ENCODE measurements at places on chromosomes 7 and 10. TPM values are rescaled to one million over a fixed set of nuclear protein-coding genes. Genes with fewer than 3 reads are reported as not detected.
A peak's percentile ranks its signal among the peaks of the same experiment; 100 is the strongest.

DNA sequence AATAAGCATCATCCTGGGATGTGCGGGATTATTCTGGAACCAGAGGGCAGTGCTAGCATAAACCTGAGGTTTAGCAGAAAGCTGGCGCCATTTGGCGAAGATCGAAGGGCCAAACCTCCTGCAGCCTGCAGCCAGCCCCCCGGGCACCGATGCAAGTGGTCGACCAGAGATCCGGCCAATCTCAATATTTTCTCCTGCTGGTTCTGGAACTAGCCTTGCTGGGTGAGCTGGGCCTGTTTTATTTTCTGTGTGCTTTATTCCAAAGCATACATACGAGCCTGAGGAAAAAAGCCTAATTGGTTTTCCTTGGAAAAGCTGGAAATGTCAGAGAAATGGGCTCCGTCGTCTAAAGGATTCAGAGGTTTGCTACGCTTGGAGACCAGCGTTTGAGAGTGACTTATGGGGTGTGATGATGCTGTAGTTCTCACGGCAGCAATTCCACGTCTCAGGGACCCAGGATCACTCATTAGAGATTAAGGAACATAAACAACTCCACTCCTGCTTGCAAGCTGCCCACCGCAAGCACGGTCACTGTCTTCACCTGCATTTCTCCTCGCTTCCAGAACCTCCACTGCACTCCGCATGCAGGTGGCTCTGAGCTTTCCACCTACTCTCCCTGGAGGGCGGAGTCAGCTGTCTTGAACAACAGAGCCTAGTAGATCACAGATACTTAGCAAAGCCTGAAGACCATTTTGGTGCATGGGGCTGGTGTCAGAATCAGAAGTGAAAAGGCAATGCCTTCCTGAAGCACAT lies 60.2 kb downstream of the PRKAG2 start:
- DNase-seq = no peak

DNA sequence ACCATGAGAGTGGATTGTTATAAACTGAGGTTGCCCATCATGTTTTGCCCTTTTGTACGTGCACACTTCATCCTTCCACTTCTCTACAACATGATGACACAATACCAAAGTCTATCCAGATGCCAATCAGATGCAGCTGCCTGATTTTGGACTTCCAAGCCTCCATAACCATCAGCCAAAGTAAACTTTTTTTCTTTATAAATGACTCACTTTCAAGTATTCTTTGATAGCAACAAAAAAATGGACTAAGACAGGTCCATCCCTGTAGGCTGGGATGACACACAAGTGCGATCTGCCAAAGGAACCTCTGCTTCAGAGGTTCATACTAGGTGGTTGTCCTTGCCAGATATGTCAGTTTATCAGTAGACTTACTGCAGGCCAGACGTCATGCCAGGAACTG lies 320.2 kb upstream of the FZD1 start:
- no peak for DNase-seq

GRCh38 chr7:2287745-2288144 lies 26.5 kb downstream of the SNX8 start:
- DNase-seq = no peak

DNA sequence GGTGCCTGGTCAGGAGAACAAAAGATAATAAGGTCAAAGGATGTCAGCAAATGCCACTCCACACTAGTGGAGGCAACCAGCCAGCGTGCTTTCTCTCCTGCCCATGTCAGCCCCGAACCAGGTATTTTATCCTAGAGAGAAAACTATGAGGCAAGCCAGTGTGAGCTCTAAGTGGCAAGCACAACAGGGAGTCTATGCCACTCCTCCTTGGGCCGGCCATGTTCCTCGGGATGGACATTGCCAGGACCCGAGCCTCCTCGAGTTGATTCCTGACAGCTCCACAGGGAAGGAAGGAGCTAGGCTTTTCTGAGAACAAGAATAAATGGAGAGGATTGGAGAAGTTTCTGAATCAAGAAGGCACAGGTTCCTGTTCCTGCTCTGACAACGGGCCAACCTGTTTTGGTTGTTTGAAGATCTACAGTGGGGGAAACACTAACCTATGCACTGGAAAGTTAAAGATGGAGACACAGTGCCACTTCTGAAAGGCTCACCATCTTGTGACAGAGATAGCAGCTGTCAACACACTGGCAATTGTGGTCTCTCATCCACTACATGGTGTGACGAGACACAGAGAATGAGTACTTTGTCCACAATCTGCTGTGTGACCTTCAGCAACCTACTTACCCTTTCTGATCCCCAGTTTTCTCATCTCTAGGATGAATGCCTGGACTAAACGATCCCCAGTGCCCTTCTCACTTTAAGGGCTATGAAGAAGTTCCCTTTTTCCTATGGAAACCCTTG lies 28.8 kb downstream of the ABLIM1 start:
- DNase-seq = no peak

- DNase-seq = no peak
Observed at GRCh38 chr10:102642736-102643335, 1.4 kb upstream of the TRIM8 start.

GRCh38 chr10:69486922-69487730 lies 35.9 kb downstream of the TSPAN15 start:
- peak; percentile 37 for DNase-seq

DNA sequence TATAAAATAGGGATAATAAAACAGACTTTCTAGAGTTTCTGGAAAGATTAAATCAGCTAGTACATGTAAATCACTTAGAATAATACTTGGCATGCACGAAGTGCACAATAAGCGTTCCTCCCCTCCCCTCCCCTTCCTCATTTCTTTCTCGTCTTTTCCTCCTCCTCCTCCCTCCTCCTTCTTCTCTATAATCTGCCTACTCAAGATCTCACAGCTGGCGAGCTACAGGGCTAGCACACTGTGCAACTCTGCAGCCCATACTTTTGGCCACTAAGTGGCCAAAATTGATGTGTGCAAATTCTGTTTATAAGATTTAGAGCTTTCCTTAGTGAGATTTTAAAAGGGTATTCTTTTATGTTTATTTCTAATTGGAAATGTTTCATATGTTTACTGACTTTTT lies 565.3 kb downstream of the PHTF2 start:
- DNase-seq = no peak

GRCh38 chr7:132576721-132577085 lies 433 bp upstream of the PLXNA4 start:
- DNase-seq = no peak

DNA sequence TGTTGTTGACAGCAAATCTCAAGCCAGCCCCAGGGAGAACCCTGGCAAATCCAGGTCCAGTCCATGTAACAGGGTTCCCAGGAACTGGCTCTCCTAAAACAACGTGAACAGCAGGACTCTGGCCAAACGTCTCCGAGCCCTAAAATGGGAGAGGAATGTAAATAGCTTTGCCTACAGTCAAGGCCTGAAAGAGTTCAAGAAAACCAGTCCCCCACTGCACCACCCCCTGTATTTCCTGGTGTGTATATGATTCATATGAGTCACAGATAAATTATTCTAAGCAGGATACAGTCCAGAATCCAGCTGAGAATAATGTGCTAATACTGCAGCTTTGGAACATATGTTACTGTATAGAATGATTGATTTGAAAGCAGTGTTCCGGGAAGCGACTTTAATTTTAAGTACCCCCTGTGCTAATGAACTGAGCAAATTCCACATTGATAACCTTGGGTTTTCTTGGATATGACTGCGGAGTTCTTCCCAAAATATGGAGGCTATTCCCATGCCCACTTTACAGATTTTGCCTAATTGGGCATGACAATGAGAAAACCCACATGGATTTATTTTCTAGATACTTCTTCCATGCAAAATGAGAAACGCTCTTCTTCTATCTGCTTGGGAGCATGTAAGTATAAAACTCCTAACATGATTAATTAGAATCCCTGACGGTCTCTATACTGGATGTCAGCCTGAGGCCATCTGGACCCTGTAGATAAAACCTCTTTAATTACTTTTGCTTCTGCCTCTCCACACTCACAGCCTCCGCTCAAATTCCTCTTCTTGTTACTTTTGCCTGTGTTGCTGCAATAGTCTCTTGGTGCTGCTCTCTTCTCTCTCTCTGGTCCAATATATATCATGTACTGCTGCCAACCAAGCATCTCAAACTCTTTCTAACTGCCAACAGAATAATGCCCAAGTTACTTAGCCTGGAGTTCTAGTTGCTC lies 50.2 kb downstream of the LAMB4 start:
- DNase-seq = no peak

- no peak for DNase-seq
Observed at GRCh38 chr7:37635346-37635745, 48.2 kb upstream of the GPR141 start.

GRCh38 chr10:84340187-84340586 lies 11.8 kb downstream of the CCSER2 start:
- no peak for DNase-seq

- no peak for DNase-seq
Observed at GRCh38 chr7:112145206-112145605, 61.0 kb downstream of the DOCK4 start.

- no peak for DNase-seq
Observed at GRCh38 chr7:136869001-136869961, 829 bp downstream of the CHRM2 start.

DNA sequence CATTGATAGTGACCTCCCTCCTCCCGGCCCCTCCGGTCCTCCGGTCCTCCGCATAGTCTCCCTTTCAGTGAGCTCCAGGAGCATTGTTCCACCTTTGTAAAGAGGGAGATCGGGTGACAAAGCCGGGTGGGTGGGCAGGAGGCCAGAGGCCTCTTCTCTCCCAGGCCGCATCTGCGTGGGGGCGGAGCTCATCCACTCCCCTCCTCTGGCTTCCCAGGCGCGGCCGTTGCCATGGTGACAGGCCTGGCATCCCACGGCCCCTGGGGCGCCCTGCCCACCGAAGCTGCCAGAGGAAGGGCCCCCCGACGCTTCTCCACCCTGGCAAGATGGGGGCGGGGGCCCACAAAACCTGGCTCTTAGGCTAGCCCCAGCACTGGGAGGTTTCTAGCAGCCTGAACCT lies 4.4 kb upstream of the FZD9 start:
- no peak for DNase-seq

GRCh38 chr7:91230503-91230902 lies 33.7 kb upstream of the FZD1 start:
- no peak for DNase-seq

- no peak for DNase-seq
Observed at GRCh38 chr10:33913194-33913593, 578.7 kb upstream of the NRP1 start.

DNA sequence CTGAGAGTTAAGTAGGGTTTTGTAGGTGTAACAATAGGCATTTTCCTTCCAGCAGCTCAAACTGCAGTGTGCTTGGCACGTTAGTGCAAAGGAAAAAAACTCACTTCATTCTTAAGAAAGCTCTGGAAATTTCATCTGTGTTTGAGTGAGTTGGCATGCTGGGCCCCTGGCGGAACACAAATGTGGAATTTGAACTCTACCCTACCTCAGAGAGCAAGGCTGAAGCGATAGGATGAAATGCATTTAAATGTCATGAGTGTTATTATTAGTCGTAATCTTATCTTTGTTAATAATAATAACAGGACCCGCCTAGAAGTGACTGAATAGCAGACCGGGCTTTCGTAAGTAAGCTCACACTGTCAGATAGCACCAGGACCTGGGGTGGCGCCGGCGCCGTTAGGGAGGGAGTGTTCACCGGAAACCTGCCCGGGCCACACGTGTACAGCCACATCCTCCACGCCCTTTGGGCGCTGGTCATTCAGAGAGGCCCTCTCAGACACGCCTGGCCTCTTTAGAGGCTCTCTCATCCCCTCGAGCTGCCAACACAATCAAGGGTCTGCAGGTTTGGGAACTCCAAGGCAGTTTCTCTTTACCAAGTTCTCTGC lies 63.5 kb downstream of the GRK5 start:
- DNase-seq = no peak

GRCh38 chr10:124541076-124541903 lies 79.7 kb downstream of the LHPP start:
- DNase-seq = no peak

DNA sequence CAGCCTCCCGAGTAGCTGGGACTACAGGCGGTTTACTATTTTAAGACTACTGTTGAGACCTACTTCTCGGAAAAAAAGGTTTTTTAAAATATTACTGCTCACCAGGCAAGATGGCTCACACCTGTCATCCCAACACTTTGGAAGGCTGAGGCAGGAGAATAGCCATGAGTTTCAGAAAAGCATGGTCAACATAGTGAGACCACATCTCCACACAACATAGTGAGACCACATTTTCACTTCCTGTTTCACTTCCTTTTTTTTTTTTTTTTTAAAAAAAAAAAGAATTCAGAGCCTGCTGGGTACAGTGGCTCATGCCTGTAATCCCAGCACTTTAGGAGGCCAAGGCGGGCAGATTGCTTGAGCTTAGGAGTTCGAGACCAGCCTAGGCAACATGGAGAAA lies 46.5 kb downstream of the SVOPL start:
- no peak for DNase-seq

DNA sequence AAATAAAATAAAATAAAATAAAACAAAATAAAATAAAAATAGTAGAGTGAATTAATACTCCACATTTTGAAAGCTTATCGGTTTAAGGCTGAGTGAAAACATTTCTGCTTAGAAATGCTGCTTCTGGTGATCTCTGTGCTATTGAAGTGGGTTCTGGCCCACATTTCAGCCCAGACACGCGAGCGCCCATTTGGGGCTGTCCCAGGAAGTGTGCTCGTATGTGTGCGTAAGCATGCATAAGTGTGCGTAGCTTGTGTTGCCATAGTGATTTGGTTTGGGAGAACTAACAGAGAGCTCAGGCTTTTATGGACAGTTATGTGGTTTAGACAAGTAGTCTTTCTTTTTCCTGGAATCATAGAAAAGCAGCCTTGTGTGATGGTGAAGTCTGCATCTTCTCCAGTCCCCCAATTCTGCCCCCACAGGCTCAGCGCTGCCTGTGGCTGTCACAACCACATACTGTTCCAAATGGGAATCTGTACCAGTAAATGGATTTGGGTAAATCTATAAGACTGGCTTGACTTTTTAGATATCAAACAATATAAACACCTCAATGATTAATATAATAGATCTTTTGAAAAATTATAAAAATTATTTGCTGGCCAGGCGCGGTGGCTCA lies 29.8 kb upstream of the PURB start:
- DNase-seq = no peak

DNA sequence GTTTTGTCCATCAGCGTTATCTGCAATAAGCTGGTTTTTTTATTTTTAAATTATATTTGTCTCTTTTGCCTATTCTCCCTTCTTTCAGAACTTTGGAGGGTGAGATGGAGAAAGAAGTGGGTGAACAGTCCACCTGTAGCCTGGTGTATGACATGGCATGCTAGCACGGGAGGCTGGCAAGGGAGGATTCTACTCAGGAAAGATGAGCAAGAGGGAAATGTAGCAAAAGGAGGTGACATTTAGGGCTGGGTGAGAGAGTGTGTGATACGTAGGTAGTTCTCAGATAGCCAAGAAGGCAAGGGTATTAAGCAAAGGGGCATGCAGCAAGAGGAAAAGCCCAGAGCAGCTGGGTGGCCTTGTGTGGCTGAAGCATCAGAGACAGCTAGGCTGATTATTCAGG lies 612.9 kb upstream of the IGFBP3 start:
- no peak for DNase-seq

GRCh38 chr7:30119890-30120577 lies 14.8 kb upstream of the MTURN start:
- no peak for DNase-seq

GRCh38 chr7:18059171-18059570 lies 31.5 kb upstream of the PRPS1L1 start:
- no peak for DNase-seq

The PRSS37 gene
- not detected for total RNA-seq

The SAP25 gene
- total RNA-seq = 0.62 TPM

The ANKRD61 gene
- not detected for total RNA-seq

The TAS2R3 gene
- total RNA-seq = 0.29 TPM

The OPALIN gene
- not detected for total RNA-seq

The TFEC gene
- 0.04 TPM for total RNA-seq

The AHR gene
- total RNA-seq = 41.8 TPM

The NANOS1 gene
- total RNA-seq = 0.88 TPM

The RHOBTB1 gene
- 21.3 TPM for total RNA-seq

The CHN2 gene
- 3.6 TPM for total RNA-seq

The PLEKHA1 gene
- 48.7 TPM for total RNA-seq

The SIRT1 gene
- total RNA-seq = 20.5 TPM

The HOXA2 gene
- 1.1 TPM for total RNA-seq

Data from kidney epithelial cell (primary cell).